ENCODE measurements at places on chromosomes 13 and 19.

DNA sequence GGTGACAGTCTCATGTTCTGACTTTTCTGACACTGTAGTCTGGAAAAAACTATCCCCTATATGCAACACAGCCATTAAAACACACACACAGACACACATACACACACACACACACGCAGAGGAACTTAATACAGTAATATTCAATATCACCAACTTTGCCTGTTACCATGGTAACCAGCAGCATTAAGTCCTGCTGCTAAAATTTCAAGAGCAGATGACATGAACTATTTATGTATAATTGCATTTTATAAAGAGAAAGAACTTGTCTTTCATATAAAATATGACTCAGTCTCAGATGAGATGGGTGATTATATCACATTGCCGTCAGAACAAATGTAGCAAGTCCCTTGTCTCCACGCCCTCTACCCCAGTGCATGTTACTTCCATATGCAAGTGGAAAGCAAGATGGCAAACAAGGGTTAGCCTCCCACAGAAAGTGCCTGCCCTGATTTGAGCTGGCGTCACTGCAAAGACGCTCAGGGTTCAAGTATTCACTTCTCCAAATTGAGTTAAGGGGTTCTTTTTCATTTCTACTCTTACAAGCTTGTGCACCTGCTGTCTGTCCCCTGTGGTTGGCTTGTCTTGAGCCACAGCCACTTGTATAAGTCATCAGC lies 576.8 kb downstream of the UQCRFS1 start:
- no peak for DNase-seq

- no peak for DNase-seq
These were observed 302.5 kb upstream of the SLITRK5 start for GRCh38 chr13:87368639-87369038.

- no peak for DNase-seq
These were observed 29.0 kb downstream of the COL4A2 start for GRCh38 chr13:110336108-110336507.

DNA sequence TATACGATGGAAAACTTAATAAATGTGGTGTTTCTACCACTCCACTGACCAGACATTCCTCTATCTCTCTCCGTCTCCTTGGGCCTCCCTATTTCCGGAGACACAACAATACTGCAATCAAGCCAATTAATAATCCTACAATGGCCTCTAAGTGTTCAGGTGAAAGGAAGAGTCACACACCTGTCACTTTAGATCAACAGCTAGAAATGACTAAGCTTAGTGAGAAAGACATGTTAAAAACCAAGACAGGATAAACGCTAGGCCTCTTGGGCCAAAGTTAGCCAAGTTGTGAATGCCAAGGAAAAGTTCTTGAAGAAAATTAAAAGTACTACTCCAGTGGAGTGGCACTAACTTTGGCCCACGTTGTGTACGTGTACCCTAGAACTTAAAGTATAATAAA lies 22.5 kb downstream of the ZDHHC20 start:
- no peak for DNase-seq

DNA sequence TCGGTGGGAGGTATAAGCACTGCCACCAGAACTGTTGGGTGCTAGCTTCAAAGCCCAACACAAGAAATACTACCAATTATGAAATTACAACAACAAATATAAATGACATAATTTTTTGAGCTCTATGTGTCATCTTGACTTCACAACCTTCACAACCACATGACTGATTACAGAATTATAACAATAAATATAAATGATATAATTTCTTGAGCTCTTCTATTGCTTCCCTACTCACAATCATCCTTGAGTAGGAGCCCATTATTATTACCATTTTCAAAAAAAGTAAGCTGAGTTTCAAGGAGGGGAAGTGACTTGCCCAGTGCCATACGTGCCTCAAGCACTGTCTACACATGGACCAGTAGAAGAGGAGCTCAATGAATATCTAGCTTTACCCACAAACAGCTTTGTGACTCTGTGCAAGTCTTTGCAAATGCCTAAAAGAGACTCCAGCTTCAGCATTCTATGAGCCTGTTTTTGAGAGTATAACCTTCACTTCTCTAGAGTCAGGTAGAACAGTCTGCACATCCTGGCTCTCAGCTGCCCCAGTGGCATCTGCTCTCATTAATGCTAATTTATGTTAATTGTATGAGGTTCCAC lies 22.6 kb downstream of the NCAN start:
- no peak for DNase-seq

DNA sequence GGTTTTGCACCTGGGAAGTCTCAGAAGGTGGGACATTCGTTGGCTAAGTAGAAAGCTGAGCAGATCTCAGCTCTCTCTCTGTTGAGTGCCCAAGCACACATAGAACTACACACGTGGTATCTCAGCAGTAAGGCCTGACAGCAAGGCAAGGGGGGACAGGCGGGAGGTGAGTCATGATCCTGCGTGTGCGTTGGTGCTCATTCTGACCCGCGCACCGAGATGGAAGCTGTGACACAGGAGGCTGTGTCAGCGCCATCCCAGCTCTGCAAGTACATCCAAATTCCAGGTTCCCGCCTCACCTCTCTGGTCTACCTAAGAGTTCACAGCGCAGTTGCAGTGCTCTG lies 135.7 kb downstream of the USP12 start:
- DNase-seq, result no peak

GRCh38 chr19:39126312-39127187 lies 964 bp downstream of the PAK4 start:
- DNase-seq, result no peak

- no peak for DNase-seq
These were observed 483.3 kb downstream of the ZNF536 start for GRCh38 chr19:30855442-30855841.

DNA sequence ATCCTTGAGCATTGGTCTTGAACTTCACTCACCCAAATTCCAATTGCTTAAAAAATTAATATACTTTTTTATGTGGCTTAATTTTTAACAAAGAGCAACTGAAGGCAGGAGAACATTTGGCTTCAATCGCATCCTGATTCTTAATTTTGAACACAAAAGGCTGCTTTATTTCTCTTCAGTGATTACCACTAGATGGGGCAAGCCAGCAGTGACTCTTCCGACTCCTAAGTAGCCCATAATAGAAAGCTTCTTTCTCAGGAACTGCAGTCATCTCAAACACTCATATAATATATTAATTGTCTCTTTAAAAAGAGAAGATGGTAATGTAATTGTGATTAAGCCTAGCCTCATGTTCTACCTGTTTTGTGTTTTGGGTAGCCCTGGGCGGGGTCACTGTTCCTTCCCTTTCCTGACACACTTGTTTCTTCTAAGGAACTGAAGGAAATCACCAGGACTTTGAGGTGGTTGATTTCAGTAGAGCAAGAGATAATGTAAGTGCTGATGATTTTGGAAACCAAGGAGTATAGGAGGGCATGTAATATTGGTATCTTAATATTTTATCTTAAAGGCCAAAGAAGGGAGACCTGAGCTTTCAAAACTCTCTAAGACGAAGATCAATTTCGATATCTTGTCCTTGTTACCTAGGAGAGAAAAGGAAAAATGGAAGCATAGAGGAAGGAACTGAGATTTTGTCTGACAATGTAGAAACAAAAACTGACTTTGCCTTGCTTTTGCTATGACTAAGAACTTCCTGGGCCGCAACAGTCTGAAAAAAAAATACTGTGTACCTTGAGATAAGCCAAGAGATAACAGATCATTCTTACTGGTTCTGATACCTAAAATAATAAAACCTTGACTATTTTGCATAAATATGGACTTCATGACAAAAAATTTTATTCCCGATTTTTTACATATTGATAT lies 73.1 kb downstream of the TNFSF13B start:
- no peak for DNase-seq

- DNase-seq, result no peak
These were observed 58.4 kb downstream of the SLC7A9 start for GRCh38 chr19:32811151-32811550.

DNA sequence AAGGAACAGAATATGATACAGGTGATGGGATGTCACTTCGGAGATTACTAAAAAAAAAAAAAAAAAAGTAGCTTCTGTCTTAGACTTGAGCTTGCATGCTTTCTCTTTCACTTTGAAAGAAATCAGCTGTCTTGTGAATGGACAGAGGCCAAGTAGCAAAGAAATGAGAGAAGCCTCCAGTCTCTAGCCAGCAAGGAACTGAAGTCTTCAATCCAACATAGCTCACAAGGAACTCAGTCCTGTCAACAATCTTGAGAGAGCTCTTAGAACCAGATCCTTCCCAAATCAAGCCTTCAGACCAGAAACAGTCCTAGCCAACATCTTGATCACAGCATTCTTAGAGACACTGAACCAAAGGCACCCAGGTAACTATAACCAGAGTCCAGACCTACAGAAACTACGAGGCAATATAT lies 7.7 kb downstream of the N4BP2L2 start:
- DNase-seq, result no peak

GRCh38 chr19:33295621-33296487 lies 6.5 kb downstream of the CEBPA start:
- no peak for DNase-seq

- no peak for DNase-seq
These were observed 615 bp upstream of the RPL13A start for GRCh38 chr19:49486710-49487276.

DNA sequence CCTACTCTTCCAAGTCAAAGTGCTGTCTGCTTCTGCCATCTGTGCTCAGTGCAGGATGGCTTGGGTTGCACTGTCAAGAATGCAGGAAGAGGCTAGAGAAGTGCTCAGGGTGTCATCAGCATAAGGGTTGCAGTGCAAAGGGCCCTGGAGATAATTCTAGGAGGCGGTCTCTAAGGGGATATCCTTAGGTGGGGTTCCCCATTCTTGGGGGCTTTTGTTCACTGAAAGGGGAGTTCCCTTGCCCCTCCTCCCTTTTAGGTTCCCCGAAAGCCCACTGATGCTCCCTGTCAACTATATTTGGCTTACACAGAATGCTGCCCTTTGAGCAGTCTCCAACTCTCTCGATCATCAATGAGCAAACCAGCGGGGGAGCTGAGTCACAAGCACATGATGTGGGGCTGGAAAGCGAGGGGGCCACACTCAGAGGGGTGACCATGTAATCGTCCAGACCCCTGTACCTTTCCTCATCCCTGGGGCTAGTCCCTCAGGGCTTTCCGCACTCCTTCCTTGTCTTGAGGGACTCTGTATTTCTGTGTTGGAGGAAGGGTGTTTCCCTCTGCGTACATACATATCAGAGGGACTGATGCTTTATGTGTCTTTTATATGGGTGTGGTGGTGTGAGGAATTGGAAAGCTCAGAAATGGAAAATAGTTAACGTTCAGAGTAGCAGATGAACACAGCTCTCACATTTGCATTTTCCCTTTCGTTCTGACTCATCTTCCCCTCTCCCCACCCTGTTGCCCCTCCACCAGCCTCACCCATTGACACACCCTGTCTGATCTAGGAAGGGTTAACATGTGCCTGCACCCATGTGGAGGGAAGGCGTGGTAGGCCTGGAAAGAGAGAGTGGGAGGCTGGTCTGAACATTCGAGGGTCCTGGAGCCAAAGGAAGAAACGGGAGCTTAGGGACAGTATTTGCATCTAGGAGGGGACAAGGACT lies 6.7 kb downstream of the ZBTB32 start:
- no peak for DNase-seq

DNA sequence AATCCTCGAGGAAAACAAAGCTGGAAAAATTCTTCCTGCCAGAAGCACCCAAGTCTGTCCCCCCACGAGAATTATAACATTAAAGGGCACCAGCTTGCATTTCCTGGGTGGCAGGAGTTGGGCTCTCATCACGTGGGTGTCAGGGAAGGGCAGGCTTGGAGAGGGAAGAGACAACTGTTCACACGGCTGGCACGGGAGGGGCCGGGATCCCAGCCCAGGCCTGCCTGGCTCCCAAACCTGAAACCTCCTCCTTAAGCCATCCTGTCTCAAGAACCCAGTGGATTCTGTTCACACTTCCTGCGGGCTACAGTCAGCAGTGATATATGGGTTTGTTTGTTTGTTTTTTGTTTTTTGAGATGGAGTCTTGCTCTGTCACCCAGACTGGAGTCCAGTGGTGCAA lies 12.2 kb downstream of the GRIK5 start:
- DNase-seq, result no peak

GRCh38 chr13:40974460-40975407 lies 44.4 kb downstream of the ELF1 start:
- no peak for DNase-seq

DNA sequence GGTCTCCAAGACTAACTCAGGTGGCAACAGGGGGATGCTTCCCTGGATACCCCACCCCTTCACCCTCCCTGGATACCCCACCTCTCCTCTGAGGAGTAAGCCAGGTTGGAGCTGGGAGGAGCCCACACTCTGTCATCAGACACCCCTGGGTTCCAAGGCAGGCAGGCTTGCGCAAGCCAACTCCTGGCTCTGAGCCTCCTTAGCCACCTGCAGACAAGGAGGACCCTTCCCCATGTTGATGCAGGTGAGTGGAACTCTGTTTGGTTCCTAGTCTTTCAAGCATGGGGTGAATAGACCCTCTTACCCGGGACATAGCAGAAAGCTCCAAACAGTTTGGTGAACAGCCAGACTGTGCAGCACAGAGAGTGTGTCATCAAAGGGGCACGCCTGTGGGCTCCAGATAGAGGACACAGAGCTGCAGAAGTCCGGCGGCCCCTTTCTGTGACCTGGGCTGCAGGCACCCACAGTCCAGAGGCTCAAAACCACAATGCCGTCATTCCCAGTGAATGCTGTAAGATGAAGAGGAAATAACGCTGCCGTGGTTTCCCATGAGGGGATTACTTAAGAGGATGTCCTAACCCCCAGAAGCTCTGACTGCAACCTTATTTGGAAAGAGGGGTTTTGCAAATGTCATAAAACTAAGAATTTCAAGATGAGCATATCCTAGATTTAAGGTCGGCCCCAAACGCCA lies 12.1 kb upstream of the HAS1 start:
- DNase-seq, result no peak

DNA sequence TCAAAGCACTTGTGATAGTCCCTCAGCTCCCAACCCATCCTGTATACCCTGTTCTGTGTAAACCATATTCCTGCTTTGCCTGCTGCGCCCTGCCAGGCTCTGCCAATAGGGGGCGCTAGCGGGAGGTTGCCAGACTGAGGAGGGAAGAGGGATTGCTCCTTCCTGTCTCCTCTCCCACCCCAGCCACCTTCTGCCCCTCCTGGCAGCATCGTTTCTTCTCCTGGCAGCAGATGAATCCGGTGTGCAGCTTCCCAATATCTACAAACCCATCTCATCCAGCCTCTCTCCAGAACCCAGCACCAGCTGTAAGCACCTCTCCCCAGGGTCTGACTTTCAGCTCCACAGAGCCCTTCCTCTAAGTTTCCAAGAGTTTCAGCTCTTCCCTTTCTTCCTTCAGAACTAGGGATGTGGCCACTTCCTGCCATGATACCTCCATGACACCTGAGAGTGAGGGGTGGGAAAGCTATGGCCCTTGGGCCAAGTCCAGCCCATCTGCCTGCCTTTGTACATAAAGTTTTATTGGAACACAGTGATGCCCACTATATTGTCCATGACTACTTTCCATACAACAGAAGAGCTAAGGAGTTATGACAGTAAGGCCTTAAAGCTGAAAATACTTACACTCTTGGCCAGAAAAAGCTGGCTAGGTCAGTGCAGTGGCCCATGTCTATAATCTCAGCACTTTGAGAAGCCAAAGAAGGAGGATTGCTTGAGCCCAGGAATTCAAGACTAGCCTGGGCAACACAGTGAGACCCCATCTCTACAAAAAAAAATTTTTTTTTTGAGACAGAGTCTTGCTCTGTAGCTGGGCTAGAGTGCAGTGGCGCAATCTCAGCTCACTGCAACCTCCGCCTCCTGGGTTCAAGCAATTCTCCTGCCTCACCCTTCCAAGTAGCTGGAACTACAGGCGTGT lies 34.5 kb upstream of the ATP1A3 start:
- DNase-seq, result no peak

All from naive thymus-derived CD8-positive, alpha-beta T cell (primary cell).